ENCODE measurements at places on chromosomes 3 and 15. TPM values are rescaled to one million over a fixed set of nuclear protein-coding genes. Genes with fewer than 3 reads are reported as not detected.

DNA sequence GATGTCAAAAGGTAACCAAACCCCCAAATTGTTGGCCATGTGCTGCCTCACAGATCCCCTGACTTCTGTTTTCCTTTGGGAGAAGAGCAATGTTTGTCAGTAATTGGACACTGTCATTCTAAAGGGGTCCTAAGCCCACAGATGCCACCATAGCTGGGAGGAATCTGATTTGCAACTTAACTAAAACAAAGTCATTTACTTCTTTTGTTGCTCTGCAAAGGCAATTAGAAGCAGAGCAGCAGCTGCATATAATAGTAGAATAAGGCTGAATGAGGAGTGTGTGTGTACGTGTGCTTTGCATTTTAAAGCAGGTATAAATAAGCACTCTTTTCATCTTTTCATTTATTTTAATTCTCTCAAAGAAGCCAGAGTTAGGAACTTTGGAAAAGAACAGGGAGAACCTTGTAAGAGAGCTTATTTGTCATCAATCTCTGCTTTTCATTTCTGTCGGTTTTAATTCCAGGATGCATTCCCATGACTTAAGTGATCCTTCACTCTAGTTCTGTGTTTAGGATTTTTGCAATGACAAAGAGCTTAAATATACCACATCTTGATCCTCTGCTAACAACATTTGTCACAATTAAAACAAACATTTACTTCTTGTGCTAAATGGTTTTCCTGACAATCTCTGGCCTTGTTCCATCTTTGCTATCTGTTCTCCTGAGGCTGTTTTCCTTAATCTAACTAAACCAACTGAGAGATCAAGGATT, 530.2 kb upstream of the CBLB start:
- DNase-seq, result peak; percentile 19

The MCTP2 gene
- 27.0 TPM for total RNA-seq

The ZCWPW2 gene
- total RNA-seq, result 0.37 TPM

DNA sequence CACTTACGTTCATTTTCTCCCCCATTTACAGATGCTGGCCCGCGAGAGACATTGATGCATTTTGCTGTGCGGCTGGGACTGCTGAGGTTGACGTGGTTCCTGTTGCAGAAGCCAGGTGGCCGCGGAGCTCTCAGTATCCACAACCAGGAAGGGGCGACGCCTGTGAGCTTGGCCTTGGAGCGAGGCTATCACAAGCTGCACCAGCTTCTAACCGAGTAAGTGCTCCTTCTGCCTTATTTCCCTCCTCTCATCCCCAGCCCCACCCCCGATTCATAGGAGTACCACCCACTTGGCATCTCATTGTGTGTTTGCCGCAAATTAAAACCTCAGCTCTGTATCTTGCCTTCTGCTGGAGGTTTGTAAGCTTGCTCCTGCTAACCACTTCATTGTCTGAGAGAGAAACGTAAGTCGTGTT, 163.3 kb downstream of the AKAP13 start:
- DNase-seq, result peak; percentile 5

DNA sequence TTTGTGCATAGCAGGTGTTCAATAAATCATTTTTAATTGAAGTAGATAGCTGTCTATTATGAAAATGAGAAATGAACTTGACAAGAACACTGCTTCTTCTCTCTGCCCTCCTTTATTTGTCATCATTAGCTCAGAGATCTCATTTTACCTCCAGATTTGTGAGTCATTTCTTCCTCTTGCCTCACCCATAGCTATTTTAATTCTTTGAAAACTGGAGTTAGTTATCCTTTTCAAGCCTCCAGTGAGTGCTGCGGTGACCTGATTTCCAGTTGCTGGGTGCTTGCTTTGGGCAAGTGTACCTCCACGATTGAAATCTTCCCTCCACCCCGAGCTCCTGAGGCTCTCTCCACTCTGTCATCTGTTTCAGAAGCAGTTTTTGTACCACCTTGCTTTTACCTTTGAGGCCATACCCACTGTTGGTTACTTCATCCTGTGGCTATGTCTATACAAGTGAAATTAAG, 114.6 kb downstream of the NFKBIZ start:
- no peak for DNase-seq

Measured in H4 (cell line).